ENCODE measurements at places on chromosomes 2 and 18. TPM values are rescaled to one million over a fixed set of nuclear protein-coding genes. Genes with fewer than 3 reads are reported as not detected.

- no peak for DNase-seq
These were observed 115.9 kb upstream of the ARHGAP28 start for GRCh38 chr18:6613581-6613980.

- no peak for DNase-seq
These were observed 202.7 kb upstream of the CCDC68 start for GRCh38 chr18:55161916-55162315.

DNA sequence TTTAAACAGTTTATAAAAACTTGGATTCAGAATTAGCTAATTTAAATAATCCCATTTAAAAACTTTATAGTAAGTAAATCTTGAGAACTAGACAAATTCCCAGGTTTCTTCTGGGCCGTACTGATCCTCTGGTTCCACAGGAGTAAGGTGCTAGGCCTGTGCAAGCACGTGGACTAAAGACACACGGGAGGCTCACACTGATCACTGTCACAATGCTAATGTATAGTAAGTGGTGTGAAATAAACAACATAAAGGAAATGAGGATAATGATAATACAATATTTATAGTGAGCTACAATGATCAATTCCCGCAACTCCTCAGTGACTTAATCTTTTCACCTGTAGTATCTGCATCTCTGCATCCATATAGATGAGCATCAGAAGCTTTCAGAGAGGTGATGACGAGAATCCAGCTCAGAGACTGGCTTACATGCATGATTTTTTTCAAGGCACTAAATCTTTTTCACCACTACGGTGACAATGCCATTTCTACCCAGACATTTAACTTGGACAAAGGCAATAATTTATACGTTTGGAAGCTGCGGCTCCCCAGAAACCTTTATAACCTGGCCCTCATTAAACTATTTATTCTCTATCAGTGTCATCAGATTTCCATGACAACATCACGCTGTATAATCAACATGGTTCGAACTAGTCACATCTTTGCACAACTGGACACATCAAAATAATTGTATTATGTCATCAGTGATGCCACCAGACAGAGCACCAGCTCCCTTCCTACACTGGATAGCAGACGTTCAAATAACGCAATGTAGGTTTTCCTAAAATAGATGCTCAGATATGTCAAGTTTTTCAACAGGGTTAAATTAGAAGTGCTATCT, 196.2 kb downstream of the ZNF385B start:
- DNase-seq, result no peak

DNA sequence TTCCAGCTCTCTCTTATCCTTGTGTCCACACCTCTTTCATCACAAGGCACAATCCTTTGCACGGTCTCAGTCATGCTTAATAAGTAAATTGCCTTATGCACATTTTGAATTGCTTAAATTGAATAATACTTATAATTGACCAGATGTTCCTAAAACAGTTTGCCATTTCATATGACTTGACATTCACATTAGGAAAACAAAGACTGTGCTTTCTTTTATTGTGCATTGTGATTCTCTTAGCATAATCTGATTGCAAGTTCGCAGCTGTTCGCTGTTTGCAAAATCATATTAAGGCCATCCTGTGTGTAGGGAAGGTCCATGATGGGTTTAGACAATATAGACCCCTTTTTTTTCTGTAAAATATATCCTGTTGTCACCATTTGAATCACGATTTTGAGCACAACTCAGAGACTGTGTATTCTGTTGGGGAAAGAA, 75.6 kb downstream of the RNF144A start:
- DNase-seq, result no peak

GRCh38 chr18:48940854-48941611, 9.7 kb downstream of the SMAD7 start:
- DNase-seq, result no peak

GRCh38 chr2:13390676-13391075, 673.9 kb downstream of the TRIB2 start:
- no peak for DNase-seq

- no peak for DNase-seq
These were observed 15.6 kb downstream of the APOB start for GRCh38 chr2:21028021-21028947.

DNA sequence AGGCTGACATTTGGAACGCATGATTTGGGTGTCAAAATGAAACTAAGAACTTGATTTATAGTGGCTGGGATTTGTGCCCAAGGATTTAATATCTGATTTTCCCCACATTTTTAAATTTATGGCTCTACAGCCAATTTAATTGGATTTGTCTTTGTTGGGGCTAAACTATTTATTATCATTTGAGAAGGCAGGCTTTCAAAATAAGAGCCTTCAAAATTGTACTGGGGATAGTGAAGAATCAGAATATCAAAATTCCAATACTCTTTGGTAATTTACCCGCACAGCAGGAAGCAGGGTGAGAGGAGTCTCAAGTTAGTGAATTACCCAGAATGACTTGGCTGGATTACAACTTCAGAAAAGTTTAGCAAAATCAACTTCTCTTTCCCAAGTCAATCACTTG, 278.1 kb downstream of the LRATD1 start:
- DNase-seq, result no peak

- no peak for DNase-seq
These were observed 86.2 kb downstream of the CRIM1 start for GRCh38 chr2:36441816-36442215.

DNA sequence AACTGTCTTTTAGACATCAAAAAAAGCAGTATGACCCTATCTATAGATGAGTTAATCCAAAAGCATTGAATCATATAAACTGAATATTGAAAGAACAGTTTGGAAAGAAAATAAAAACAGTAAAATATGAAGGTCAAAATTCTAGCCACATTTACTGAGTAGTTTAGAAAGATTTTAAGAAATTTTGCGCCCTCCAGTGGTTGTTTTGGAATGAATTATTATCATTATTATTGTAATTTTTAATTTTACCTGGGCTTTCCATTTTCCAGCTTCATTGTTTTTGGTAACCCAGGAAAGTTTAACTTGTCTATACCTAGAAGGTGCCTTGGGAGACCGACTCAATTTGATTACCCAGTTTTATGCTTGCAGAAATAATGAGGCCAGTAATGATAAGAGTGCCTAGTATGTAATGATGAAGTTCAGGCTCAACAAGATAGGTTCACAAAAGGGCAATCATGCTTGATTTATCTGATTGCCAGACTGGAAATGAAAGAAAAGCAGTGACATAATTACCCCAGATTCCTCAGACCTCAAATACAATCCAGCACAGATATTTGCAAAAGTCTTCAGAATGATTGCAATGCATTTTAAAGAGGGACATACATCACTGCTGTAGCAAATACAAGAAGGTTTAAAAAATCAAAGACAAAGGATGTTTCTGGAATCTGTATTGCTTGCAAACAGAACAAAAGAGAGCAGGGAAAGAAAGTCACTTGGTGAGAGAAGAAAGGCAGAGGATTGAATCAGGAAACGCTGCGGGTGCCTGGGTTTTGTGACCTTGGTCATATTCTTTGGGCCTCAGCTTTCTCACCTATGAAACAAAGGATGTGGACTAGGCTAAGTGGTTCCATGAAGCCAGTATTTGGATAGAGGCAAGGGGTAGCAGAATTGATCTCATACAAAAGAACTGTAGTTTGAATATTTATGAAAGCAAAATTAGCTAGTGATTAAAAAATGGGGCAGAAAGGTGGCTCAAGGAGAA, 153.8 kb downstream of the MAP2 start:
- no peak for DNase-seq

GRCh38 chr2:75090770-75091515, 108.4 kb downstream of the TACR1 start:
- DNase-seq, result no peak

- no peak for DNase-seq
These were observed 147.4 kb downstream of the LNPK start for GRCh38 chr2:175854665-175855064.

DNA sequence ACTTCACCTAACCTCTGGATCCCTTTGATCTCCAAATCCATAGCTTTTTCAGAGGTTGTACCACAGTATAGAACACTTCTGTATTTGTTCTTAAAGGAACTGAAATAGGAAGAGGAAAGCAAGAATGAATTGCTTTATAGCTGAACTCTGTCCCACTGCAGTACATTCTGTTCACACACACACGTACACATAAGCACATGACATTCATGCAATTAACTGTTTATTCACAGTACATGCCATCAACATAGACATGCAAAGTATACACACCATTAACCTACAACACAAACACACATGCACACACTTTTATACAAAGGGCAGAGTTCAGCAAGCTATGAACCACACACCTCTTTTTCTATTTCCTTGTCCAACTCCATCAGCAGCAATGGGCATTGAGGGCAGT, 43.2 kb downstream of the MRPL33 start:
- DNase-seq, result no peak

DNA sequence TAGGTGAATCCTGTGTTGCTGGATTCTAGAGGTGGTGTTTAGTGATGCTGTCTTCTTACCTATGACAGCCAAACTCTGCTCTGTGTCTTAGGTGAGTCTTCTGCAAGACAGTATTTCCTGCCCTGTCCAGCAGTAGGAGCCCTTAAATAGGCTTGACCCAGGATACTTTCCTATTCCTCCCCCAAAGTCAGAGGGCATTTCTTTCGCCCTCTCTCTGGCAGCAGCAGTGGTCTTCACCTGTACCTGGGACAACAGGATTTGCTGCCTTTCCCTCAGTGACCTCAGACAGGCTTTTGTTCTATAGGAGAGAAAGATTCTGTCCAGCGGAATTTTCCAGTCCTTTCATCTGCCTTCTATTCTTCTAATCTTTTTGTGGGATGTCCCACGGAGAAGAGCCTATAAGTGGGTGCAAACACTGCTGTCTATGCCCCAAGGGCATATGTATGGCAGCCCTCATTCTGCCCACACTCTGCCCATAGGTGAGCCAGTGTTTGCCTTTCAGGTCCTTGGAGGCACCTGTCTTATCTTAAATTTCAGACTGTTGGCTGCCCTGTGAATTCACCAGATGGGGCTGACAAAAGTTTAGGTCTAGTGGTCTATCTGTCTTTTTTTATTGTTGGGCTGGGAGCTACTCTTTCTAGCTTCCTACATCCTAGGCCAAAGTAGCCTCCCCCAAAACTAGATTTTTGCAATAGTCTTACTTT, 177.3 kb upstream of the SPOPL start:
- no peak for DNase-seq

DNA sequence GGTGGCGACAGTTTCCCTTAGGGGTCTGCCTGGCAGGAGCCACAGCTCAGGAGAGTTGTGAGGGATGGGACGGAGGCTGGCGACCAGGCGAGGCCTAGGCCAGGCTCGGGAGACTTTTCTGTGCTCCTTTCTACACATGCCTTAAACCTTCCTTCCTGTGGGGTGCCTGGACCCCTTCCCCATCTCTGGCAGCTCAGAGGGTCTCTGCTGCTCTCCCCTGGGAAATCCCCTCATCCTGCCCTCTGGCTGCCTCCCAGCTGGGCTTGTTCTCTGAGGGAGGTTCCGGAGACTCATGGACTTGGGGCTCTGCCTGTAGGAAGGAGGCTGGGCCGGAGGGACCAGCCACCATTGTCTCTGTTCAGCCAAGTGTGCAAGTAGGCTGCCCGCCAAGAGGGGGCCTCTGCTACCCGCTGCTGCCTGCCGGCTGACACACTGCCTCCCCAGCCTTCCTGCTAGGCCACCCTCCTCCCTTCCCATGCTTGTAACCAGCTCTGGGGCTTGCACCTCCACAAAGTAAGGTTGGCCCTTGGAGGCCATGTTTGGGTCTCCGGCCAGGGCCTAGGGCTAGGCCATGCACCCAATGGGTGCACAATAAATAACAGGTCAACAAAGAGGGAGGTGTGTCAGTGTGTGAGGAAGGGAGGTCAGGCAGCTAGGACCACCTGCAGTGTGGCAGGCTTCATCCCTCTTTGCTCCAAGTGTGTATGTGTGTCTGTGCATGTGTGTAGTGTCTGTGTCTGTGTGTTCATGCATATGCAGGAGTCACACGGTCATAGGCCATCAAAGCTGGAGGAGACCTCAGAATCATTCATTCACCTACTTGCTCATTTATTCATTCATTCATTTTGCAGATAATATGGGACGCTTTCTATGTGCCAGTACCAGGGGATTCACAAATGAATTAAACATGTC, 28.8 kb downstream of the PSD4 start:
- DNase-seq, result no peak

DNA sequence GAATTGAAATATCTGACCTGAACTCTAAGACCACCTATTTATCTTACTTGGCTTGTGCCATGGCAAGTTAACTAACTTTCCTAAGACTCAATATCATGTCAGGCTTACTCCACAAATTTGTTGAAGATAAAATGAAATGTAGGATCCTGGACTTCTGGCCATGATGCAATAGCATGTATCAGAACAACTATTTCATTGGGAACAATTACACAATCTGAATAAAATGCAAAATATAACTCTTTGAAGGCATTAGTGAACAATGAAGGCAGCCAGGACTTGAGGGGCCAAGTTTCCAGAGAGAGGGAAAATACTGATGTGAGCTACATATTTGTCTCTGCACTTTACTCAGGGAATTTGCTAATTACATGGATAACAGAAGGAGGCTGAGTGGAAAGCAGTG, 476.5 kb upstream of the ACVR2A start:
- no peak for DNase-seq

The SGO2 gene
- 4.0 TPM for total RNA-seq

The TWIST2 gene
- total RNA-seq, result 4.1 TPM

The CDCA7 gene
- total RNA-seq, result 11.4 TPM

The TSPYL6 gene
- total RNA-seq, result not detected

Data from esophagus squamous epithelium (tissue), 5 donors.